ENCODE measurements at places on chromosomes 5 and 9.
A peak's percentile ranks its signal among the peaks of the same experiment; 100 is the strongest.

- peak; percentile 30 for DNase-seq
These were observed 338.6 kb upstream of the TNC start for GRCh38 chr9:115456515-115456914.

- DNase-seq: no peak
These were observed 116.7 kb downstream of the MED10 start for GRCh38 chr5:6261668-6262067.

GRCh38 chr5:138752341-138752950 lies 779 bp upstream of the CTNNA1 start:
- peak; percentile 53 for DNase-seq

DNA sequence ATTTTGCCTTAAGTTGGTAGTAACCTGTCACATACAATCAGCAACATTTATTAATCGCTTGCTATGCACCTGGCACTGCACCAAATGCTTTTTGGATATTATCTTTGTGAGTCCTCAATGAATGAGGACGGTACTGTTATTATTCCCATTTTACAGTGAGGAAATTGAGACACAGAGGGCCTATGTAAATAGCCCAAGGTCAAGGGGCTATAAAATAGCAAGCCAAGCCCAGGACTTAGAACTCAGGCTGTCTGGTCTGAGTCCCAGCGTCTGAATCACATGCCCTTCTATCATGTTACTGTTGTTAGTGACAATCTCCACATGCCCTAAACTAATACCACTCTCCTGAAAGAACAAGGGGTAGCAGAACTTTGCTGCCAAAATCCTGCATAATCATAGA lies 60.0 kb downstream of the ERAP1 start:
- DNase-seq: no peak

DNA sequence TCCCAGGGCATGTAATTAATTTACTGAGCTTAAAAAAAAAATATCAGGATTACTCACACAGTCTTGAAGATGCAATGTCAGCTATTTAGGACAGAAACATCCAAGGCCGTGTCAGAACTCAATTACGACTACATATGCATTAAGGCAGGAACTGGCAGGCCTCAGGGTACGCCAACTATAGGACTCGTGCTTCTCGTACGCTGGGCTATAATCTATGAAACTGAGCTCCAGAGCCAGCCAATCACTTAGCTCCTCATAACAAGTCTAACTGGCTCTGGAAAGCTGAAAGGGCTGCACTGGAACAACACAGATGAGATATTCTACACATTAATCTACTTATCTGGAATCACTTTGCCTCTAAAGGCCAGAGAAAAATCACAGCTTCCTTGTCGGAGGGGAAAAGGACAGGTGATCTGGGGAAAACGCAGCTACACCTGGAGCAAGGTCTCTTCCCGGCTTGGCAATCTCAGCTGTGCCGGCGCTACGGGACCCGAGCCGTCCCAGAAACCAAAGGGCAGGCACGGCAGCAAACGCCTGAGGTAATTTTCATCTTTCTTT lies 212.0 kb downstream of the DEPDC1B start:
- peak; percentile 21 for DNase-seq

DNA sequence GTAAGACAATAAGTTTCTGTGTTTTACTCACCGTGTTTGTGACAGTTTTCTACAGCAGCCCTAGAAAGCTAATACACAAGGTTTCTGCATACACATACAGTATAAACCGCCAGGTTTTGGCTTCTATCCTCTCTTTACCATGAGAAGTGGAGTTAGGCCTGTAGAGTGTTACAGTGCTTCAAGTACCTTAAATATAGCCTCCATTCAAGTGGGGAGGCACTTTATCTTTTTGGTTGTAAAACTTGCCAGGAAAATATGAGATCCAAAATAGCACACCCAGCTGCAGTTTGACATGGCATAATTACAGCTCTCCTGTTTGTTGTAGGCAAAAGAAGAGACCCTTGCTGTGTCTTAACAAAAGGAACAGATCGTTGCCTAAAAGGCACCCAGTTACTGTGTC lies 90.3 kb upstream of the PTPN3 start:
- DNase-seq: no peak

DNA sequence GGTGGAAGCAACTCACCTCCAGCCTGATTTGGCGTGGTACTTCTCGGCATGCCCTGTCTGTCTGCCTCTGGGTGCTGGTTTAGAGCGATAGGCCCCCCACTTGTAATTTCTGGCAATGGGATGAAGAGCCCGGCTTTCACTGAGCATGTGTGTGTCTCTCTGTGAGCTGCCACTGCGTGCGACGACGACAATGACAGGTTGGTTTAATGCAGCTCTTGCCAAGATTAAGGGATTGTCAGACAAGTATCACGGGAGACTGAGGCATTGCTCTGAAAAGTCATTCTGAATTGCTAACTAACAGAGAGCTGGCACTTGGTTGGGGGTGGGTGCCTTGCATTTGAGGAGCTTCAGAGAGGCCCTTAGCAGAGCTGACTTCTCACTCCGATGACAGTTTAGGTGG lies 348.8 kb upstream of the CLINT1 start:
- no peak for DNase-seq

Measured in EH (cell line).